ENCODE measurements at places on chromosomes 7 and 10.

DNA sequence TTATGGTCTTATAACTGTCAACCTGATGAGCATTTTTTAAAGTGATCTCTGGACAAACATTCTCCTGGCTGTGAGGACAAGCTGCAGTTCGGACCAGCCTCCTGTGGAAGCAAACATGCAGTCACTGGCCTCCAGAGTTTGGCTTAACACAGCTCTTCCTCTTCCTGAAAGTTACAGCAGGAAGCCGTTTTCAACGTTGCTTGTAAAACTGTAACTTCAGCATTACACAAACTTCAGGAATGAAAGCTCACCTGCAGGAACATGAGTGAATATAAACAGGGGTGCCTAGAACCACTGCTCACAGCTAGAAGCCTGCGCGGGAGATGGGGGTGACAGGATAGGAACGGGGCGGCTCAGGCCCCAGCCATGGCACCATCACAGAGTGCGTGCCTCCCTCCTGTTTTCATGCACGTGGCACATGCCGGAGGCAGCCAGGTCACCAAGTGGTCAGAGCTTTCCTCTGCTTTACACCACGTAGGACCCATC, 292.9 kb upstream of the PITRM1 start:
- no peak for DNase-seq

GRCh38 chr7:46975493-46975892, 606.4 kb downstream of the TNS3 start:
- no peak for DNase-seq

GRCh38 chr10:19620811-19621210, 195.4 kb upstream of the PLXDC2 start:
- no peak for DNase-seq

DNA sequence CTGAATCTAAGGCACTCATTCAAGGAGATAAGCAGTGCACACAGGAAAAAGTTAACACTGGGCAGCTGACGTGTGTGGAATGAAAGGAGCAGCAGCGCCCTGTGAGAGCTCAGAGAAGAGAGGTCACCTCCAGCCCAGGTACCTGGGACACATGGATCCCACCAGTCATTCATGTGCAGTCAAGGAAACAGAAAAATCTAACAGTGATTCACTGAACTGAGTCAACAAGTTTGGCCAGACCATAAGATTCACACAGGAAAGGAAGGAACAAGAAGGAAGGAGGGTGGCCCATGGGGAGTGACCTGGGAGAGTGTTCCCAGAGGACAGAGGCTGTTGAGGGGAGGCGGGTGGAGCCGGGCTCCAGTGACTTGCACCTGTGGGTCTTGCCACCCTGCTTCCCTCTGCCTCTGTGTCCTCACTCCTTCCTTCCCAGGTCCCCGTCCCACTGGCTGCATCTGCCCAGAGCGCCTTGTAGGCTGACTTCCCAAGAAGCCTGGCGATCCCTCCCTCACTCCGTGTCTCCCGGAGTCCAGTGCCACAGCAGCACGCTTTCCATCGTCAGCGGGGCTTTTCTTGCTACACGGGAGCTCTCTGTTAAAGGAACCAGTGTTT, 27.7 kb downstream of the RNF32 start:
- DNase-seq, result no peak

GRCh38 chr10:113053881-113054280, 103.8 kb downstream of the TCF7L2 start:
- DNase-seq, result no peak

All from stimulated activated CD8-positive, alpha-beta memory T cell treated with anti-CD3 and anti-CD28 coated beads, Interleukin-7, amount 100 ng/mL, for 4 hours (primary cell).